ENCODE measurements at places on chromosomes 2 and 18. TPM values are rescaled to one million over a fixed set of nuclear protein-coding genes. Genes with fewer than 3 reads are reported as not detected.

DNA sequence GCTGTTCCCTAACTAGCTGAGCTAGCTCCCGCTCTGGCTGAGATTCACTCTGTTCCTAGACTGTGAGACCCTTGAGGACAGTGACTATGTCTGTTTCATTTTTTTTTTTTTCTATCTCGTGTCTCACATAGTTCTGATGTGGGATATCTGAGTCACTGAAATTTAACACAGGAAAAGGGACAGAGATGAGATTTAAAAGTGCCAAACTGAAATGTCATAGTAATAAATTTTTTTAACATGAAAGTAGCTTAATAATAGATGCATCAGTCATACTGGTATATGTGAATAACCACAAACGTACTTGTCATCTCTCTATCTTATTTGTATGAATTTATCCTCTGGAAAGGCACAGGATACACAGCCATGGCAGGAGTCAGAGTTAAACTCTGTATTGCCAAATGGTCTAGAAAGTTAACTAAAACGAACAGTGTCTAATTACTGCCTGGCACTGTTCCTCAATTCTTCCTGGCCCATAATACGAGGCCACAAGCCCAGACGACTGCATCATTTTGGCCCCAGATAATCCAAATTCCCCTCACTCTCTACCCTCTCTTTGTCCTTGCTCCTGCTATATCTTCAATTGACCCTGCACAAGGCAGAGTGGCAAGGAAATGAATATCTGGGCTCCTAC is 87.5 kb downstream of the SATB2 start:
- H3K36me3 ChIP-seq: no peaks in the 10 kb centered on the region
- no peaks in the 10 kb centered on the region for H3K4me1 ChIP-seq
- H3K4me3 ChIP-seq: no peak overlapping the region
- DNase-seq: no peak

GRCh38 chr18:21499997-21500396 is 100.5 kb downstream of the ESCO1 start:
- no peaks in the 10 kb centered on the region for H3K4me1 ChIP-seq
- H3K27me3 ChIP-seq: no peaks in the 10 kb centered on the region
- H3K4me3 ChIP-seq: no peak overlapping the region
- no peak for DNase-seq
- H3K36me3 ChIP-seq: no peaks in the 10 kb centered on the region

DNA sequence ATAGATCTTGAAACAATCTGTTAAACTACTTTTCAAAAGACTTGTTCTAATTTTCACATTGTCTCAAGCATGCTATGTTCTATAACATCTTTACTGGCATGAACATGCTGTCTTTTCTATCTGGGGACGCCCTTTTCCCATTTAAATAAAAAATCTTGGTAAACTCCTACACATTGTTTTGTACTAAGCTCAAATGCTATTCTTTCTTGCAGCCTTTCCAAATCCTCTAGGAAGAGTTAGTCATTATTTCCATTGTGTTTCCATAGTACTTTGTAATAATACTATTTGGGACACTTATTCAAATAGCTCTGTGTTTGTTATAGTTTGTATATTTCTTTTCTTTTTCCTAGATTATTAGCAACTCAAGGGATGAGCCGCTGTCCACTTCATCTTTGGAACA is 828.6 kb upstream of the FSHR start:
- H3K27ac ChIP-seq: no peak overlapping the region
- no peaks in the 10 kb centered on the region for H3K27me3 ChIP-seq
- no peak for DNase-seq
- no peak overlapping the region for H3K4me3 ChIP-seq
- no peaks in the 10 kb centered on the region for H3K36me3 ChIP-seq

- H3K4me1 ChIP-seq: no peaks in the 10 kb centered on the region
- H3K27me3 ChIP-seq: peaks cover 26% of the 10 kb centered on the region
- H3K36me3 ChIP-seq: no peaks in the 10 kb centered on the region
- no peak overlapping the region for H3K4me3 ChIP-seq
- no peak overlapping the region for H3K27ac ChIP-seq
- DNase-seq: no peak
Measured at GRCh38 chr2:147030966-147031720, 813.7 kb upstream of the ACVR2A start.

PAIP2B gene
- total RNA-seq: 3.0 TPM

DNA sequence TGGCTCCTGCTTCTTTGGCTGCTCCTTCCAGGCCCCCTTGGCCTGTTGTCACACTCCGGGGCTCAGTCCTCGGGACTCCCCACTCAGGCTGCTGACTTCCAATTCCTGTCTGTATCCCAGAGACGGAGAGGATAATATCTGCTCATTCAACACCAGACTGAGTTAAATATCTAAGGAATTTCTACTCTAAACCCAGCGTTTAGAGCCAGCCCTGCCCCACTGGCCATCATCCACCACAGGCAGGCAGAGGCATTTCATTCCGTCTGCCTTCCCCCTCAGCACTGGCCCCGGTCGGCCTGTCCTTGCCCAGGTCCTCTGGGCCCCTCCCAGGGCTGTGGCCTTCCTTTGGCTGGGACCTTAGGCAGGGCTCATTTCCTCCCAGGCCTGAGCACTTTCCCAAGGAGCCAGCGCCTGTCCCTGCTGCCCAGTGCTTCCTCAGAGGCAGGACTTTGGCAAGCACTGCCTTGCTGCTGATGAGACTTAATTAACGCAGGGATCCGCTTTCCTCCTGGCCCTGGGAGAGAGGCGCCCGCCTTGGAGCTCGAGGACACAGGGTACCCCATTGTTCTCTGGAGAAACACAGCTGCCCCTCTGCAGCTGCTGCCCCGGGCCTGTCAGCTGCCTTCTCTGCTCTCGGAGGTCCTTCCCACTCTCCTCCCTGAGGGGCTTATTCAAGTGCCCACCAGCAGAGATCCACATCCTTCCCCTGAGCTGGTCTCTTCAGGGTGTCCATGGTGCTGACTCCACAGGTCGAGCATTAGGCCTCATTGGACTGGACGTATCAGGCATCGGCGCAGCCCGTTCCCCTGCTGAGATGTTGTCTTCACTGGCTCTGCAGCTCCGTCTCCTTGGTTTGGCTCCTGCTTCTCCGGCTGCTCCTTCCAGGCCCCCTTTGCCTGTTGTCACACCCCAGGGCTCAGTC is 42.8 kb downstream of the ATOH8 start:
- H3K4me3 ChIP-seq: no peak overlapping the region
- no peak overlapping the region for H3K27ac ChIP-seq
- no peaks in the 10 kb centered on the region for H3K36me3 ChIP-seq
- H3K27me3 ChIP-seq: no peaks in the 10 kb centered on the region

DNA sequence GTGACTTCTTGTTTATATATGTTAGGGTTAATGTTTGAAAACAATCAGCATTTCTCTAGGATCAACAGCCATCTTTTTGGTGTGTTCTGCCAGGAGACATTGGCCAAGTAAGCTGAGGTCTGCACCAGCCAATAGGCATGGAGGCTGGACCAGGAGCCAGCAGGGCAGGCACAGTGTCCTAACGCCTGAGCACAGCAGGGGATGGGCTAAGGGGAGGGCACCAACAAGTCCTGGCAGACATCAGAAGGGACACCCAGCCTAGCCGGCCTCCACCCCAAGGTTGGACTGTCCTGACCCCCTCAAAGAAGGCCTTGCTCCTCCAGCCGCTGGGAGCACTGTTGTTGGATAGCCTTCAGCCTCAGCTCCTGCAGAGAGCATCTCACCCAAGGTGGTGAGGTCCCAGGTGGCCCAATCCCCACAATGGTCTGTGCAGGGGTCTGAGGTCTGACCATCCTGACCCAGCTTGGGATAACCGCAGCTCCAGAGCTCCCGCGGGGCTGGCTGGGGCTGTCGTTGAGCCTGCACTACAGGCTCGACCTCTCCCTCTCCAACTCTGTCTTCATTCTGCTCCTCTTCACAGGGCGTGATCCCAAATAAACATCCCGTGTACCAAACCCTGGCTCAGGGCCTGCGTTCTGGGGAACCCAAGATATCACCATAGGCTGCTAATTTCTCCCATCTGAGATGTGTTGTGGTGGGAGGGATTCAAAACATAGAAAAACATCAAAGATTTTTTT is 8.1 kb downstream of the TEX44 start:
- peaks cover 7% of the 10 kb centered on the region for H3K4me1 ChIP-seq
- no peak overlapping the region for H3K27ac ChIP-seq
- H3K27me3 ChIP-seq: no peaks in the 10 kb centered on the region
- no peak for DNase-seq
- no peak overlapping the region for H3K4me3 ChIP-seq

METTL8 gene
- 34.5 TPM for total RNA-seq

SLC8A1 gene
- total RNA-seq: 0.99 TPM

- no peaks in the 10 kb centered on the region for H3K36me3 ChIP-seq
- no peak overlapping the region for H3K27ac ChIP-seq
- H3K27me3 ChIP-seq: no peaks in the 10 kb centered on the region
Measured at GRCh38 chr2:3625186-3625585, 30.3 kb downstream of the COLEC11 start.

DNA sequence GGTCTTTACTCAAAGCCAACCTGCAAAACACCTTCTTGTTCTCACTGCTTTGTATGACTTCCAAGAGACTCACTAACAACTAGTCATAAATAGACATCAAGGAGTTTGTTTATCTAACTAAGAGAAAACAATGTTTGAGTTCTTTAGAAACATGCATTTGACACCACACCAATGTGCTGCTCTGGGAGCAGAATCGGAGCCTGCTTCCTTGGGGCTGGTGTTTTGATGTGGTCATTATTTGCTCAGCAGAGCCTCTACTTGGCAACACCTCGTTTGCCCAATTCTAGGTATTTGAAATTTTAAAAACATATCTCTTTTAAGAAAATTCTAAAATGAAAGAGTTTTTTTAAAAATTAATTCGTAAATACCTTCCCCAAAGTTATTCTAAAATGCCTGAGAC is 167.5 kb downstream of the BCL2 start:
- no peak overlapping the region for H3K4me3 ChIP-seq
- H3K4me1 ChIP-seq: peaks cover 77% of the 10 kb centered on the region
- no peaks in the 10 kb centered on the region for H3K27me3 ChIP-seq

DNA sequence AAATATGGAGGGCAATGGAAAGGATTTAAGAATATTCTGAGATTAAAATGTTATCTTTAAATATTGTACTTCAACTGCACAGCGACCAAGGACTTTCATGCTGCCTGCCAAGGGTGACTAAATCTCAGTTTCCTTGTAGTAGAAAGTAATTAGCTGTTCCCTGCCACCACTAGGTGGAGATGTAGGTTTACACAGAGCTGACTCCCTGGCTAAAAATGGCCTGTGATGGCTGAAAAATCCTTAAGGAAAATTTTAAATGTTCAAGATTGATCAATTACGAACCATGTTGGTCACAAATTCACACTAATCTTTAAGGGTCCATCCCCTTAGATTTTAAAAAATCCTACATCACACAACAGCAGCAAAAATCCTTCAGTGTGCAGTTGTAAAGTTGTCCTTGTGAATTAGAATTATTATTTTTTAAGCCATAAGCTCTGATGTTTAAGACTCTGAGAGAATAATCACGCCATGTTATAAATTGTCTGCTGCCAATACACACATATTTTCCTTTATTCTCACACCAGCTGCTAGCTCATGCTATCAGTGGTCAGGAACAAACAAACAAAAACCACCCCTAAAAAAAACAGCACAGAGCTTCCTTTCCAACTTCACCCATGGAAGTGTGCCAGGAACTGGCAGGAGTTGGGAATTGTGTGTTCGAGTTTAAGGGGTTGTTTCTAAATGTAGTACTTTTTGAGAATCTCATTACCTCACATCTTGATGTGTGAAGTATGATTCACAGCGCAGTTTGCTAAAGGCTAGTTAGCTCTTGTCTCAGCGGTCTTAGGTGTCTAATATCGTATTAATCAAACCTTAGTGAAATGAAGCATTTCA is 399.8 kb downstream of the TMEM182 start:
- H3K4me3 ChIP-seq: no peak overlapping the region
- no peaks in the 10 kb centered on the region for H3K27me3 ChIP-seq
- H3K4me1 ChIP-seq: no peaks in the 10 kb centered on the region
- no peaks in the 10 kb centered on the region for H3K36me3 ChIP-seq
- DNase-seq: no peak

APLF gene
- total RNA-seq: 2.7 TPM

DNA sequence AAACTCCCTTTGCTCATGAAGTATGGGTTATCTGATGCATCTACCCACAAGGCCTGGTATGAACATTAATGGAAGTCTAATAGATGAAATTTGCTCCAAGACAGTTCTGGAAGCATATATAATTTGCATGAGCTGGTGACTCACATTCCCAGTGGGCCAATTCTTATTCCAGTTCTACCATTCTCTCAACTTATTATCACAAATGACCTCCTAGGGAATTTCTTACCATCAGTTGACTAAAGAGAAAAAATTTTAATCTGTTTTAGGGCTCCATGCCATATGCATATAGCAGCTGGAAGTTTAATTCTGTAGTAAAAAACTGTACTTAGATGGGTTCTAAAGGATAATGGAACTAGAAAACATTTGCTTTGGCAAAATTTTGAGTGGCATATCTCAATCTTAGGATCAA is 165.2 kb upstream of the COL3A1 start:
- no peak for DNase-seq
- no peak overlapping the region for H3K4me3 ChIP-seq
- no peaks in the 10 kb centered on the region for H3K4me1 ChIP-seq
- H3K27me3 ChIP-seq: no peaks in the 10 kb centered on the region

ACTG2 gene
- total RNA-seq: not detected

GRCh38 chr18:13191779-13192178 is 26.8 kb upstream of the LDLRAD4 start:
- H3K4me1 ChIP-seq: no peaks in the 10 kb centered on the region
- no peak overlapping the region for H3K4me3 ChIP-seq
- no peaks in the 10 kb centered on the region for H3K36me3 ChIP-seq
- H3K27ac ChIP-seq: no peak overlapping the region
- DNase-seq: no peak
- H3K27me3 ChIP-seq: peaks cover 2% of the 10 kb centered on the region

DNA sequence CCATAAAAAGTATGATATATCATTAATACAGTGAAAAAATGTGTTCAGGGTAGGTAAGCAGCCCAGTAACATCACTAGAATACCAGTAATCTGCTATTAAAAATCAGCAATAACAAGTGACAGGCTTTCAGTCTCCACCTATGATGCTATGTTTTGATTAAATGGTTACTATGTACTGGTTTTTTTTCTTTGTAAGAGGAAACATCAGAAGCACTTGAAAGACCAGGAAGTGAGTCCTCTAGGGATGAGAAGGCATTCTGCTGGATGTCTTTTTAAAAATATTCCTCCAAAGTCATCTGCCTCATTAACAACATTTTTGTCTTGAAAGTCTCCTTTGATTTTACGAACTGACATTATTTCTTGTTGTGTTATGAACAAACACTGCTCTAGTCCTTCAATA is 136.0 kb upstream of the FAM98A start:
- no peak overlapping the region for H3K4me3 ChIP-seq
- no peaks in the 10 kb centered on the region for H3K4me1 ChIP-seq

GRCh38 chr2:149902081-149902480 is 314.5 kb upstream of the MMADHC start:
- H3K27me3 ChIP-seq: no peaks in the 10 kb centered on the region
- DNase-seq: no peak
- no peak overlapping the region for H3K4me3 ChIP-seq
- no peaks in the 10 kb centered on the region for H3K36me3 ChIP-seq

GRCh38 chr2:167017021-167017420 is 128.7 kb downstream of the XIRP2 start:
- DNase-seq: no peak
- H3K36me3 ChIP-seq: no peaks in the 10 kb centered on the region
- H3K4me1 ChIP-seq: no peaks in the 10 kb centered on the region
- no peaks in the 10 kb centered on the region for H3K27me3 ChIP-seq

GRCh38 chr2:201320257-201320656 is 36.9 kb downstream of the FLACC1 start:
- no peak for DNase-seq
- peaks cover 42% of the 10 kb centered on the region for H3K36me3 ChIP-seq
- H3K27me3 ChIP-seq: no peaks in the 10 kb centered on the region
- H3K4me1 ChIP-seq: no peaks in the 10 kb centered on the region

GRCh38 chr2:175227393-175227792 is 45.9 kb upstream of the ATP5MC3 start:
- H3K4me1 ChIP-seq: peaks cover 3% of the 10 kb centered on the region
- no peak overlapping the region for H3K27ac ChIP-seq
- H3K4me3 ChIP-seq: no peak overlapping the region
- DNase-seq: no peak
